ENCODE measurements at places on chromosomes 1 and 21.

GRCh38 chr21:44024257-44024656 is 12.1 kb downstream of the TRAPPC10 start:
- DNase-seq, result no peak

- no peak for DNase-seq
These were observed 21.7 kb upstream of the PIGC start for GRCh38 chr1:172465617-172466016.

DNA sequence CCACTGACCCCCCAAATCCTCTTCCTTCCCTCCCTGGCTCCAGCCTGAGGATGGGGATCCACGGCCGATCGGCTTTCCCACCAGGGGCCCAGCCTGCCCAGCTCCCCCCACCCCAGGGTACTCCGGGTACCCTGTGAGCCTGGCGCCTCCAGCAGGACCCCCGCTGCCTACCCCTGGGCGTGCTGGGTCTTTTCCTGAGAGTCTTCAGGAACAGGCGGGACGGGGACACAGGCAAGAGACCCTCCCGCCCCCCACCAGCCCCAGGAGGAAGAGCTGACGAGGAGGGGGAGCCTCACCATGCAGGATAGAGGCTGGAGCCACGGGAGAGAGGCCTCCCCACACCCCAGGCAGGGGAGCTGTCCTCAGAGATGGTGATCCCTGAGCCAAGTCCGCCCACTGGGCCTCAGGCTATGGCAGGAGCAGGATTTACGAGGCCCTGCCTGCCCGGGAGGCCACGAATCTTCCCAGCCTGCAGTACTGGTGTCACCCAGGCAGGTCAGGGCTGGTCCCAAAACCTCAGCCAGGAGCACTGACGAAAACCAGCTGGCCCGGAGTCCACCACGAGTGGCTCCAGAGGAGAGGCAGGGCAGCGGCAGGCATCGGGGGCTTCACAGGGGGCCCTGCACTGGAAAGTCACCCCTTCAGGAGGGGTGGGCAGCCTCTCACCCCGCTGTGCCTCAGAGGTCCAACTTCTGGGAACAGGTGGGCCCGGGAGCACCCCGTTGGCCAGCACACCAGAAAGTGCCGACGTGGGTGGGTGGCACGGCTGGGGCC is 58.0 kb downstream of the MEGF6 start:
- no peak for DNase-seq

DNA sequence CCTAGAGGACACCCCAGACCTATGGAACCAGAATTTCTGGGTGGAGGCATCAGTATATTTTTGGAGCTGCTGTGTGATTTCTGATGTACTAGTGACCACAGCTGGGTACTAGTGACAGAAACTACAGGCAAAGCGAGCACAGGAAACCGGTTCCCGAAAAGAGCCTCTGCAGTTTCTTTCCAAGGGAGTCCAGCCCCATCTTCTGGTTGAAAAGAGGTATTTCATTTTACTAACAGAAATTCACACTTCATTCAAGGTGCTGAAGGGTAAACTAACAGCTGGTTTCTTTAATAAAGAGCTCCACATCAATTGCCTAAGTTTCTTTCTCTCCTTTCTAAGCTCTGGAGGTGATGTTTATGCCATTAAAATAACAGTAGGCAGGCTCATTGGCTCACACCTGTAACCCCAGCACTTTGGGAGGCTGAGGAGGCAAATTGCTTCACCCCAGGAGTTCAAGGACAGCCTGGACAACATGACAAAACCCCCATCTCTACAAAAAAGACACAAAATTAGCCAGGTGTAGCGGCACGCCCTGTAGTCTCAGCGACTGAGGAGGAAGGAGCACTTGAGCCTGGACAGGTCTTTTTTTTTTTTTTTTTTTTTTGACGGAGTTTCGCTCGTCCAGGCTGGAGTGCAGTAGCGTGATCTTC is 22.0 kb downstream of the THAP3 start:
- no peak for DNase-seq

DNA sequence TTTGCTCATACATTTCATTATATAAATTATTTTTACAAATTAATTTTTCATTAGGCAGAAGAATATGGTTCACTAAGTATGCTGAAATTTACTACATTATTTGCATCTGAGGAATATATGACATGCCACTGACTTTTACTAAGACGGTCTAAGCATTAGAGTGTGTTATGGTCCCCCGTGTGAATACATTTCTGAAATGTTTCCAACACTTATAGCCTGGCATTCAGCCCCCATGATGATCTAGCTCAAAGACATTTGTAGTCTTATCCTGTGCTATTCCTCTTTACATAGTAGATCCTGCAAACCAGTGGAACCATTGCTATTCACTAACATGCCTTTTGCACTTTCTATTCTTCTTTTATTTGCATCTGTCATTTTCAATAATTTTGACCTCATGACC is 1878.0 kb downstream of the MRPL39 start:
- no peak for DNase-seq

- DNase-seq, result no peak
These were observed 36.6 kb upstream of the ACTA1 start for GRCh38 chr1:229470406-229471043.

DNA sequence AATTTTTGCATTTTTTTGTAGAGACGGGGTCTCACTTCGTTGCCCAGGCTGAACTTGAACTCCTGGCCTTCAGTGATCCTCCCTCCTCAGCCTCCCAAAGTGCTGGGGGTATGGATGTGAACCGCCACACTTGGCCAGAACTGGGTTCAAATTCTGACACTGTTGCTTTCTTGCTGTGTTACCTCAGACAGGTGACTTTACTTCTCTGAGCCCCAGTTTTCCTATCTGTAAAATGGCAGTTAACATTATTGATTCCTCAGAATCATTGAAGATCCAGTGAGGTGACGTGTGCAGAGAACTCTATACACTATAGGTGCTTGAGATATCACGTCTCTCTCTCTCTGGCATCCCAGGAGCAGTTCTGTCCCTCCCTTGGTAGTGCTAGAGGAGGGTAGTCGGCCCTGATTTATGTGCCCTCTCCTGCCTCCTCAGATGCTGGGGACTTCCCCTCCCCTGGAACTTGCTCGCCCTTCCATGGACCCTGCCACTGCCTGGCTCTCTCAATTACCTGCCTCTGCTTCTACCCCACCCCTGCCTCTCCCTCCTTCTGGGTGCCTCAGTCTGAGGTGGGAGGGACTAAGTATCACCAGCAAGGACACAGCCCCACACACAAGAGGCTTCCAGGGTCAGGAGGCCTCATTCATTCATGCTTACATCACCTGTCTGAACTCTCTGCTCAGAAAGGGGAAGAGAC is 2.8 kb upstream of the HPCA start:
- DNase-seq, result no peak

DNA sequence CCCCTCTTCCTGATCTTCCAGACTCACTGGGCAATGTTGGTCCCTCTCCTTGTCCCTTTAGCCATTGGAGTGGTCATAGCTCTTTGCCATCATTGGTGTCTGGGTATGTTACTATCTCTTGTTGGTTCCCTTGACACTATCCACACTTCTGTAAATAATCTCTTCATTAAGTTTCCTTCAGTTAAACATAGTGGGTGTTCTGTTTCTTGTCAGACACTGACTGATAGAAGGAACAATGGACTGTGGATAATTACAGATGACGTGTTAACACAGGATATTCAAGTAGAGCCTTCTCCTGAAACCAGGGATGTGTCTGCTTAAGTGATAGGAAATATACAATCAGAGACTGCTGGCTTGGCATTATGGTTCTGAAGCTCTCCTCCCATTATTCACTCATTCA is 458.3 kb upstream of the USP24 start:
- no peak for DNase-seq

GRCh38 chr1:211928993-211929637 is 98.6 kb upstream of the LPGAT1 start:
- no peak for DNase-seq

GRCh38 chr1:154478639-154479038 is 23.4 kb upstream of the TDRD10 start:
- DNase-seq, result no peak

DNA sequence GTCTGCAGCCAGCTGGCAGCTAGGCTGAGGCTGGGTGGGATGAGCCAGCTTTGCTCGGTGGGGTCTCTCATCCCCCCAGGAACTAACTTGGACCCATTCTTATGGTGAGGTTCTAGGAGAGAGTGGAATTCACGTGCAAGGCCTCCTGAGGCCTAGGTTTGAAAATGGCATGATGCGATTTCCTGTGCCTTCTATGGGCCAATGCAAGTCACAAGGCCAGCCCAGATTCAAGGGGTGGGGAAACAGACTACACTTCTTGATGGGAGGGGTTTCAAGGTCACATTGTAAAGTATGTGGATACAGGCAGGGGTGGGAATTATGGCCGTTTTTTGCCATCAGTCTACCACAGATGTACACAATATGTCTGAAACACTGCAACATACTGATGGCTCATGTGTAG is 48.3 kb downstream of the HTR6 start:
- DNase-seq, result no peak

DNA sequence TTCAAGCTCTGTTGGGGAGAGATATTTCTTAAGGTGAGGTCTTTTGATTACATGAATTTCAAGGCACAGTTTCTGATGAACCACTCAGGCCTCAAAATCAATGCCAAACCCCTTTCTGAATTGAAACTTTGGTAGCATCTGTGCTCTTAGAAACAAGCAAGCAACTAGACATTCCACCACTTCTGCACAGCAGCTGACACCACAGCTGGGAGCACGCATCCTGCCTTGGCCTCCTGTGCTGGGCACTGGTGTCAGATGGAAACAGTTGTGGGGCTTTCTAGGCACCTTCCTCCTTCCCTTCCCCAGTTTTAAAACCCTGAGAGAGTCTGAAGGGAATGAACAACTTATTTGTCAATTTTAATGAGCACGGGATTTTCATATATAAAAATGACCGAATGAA is 360.2 kb downstream of the ADGRL2 start:
- DNase-seq, result no peak

DNA sequence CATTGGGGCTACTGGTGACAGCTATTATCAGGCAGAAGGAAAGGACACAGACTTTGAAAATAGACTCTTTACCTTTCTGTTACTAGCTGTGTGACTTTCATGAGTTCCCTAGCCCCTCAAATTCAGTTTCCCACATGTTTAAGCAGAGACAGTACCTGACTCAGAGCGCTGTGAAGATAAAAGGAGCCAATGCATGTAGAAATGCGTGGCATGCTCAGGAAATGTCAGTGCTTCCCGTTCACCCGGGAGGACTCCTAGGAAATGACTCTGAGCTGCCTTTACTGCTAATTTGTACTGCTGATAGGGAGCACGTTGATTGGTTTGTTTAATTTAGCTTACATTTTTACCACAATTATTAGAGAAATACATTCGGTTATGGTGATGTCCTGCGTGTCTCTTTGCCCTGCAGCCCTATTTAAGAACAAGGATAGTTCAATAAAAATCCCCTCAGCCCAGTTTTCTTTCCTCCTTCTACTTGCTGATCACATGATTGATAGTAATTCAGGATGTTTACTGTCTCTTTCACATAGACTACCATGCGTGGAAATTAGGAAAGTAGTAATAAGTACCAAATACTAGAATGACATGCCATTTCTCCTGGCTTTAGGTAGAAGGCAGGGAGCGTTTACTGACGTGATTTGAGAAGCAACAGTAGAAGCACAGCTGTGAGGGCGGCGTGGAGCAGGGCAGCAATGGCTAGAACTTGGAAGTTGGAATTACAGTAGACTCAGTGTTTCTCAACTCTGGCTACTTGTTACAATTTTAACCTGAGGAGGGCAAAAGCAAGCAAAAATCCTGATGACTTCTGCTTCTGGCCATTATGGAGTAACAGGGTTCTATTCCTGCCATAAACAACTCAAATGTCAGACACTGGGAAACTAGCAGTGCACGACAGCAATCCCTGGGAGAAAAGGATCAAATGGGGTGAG is 15.9 kb downstream of the PDIK1L start:
- no peak for DNase-seq

- DNase-seq, result peak; percentile 28
These were observed at the start of gene WNT9A for GRCh38 chr1:227947676-227948492. Gene WNT9A (minus strand): TSS chr1:227947932. CDS start chr1:227947887, 45 bp downstream.

DNA sequence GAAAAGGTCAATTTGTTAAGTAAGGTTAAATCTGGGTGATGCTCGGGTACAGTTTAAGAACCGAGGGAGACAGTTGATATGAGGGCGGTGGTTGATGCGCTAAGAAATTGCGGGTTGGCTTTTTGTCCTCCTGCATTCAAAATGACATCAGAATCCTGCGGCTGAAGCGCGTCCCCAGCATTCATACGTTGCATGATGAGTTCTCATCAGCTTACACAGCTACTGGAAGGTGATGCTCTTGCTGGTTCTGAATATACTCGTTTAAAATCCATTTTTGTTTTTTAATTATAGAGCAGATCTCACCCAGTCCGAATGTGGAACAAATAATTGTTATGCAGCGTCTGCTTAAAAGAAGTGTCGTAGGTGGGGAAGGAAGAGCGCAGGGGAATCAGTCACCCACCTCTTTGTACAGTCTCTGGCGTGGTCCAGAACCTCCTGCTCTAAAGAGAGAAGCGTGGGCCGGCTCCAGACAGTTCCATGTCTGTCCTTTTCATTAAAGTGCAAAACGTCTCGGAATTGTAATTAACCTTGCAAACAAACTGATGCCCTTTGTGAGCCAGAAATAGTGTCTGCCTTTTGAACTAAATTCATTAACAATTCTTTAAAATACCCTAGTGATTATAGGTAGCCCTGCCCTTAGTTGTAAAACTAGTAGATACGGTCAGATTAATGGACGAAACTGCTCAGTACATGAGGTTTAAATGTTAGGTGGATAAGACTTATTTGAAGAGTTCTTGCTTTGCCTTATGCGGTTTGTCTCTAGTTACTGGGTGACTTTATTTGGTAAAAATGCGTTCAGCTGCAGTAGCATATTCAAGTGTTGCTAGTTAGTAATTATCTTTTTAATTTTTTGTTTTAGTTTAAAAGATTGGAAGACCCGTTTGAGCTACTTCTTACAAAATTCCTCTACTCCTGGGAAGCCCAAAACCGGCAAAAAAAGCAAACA is 741 bp downstream of the RGS2 start:
- DNase-seq, result peak; percentile 48

DNA sequence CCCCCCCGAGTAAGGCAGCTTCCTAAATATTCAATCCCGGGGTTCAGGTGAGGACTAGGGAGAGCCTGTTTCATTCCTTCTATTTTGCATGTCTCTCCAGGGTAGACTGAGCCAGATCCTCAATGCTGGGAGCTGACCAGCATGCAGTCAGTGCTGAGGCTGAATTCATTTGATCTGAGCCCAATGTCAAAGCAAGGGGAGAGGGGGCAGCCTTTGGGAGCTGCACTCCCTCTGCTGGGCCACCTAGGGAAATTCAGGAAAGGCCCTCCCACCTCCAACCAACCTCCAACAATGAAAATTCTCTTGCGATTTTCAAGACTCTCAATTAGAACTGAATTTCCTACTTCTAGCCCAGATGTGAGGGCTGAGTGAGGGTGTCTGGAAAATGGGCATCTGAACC is 371.2 kb downstream of the NPHP4 start:
- no peak for DNase-seq

GRCh38 chr1:36771240-36771639 is 263.1 kb downstream of the GRIK3 start:
- no peak for DNase-seq

GRCh38 chr1:83999316-83999819 is 436 bp upstream of the TTLL7 start:
- no peak for DNase-seq

DNA sequence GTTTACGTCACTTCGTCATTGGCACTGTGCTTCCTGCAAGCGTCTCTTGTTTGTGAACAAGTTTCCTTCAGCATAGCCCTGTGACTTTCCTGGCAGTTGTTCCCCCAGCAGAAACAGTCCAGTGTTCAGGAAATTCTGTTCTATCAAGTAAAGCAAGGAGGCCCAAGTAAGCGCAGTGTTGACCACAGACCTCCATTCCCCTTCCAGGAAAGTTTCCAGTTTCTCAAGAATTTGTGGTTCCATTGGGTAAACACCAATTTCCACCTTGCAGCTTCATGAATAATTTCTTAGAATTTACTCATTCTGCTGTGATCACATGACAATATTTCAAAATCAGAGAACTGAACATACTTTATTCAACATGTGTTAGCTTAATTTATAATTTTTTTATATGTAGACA is 88.5 kb upstream of the ETV3 start:
- no peak for DNase-seq
